ENCODE measurements at places on chromosomes 16 and 17.
A peak's percentile ranks its signal among the peaks of the same experiment; 100 is the strongest.

DNA sequence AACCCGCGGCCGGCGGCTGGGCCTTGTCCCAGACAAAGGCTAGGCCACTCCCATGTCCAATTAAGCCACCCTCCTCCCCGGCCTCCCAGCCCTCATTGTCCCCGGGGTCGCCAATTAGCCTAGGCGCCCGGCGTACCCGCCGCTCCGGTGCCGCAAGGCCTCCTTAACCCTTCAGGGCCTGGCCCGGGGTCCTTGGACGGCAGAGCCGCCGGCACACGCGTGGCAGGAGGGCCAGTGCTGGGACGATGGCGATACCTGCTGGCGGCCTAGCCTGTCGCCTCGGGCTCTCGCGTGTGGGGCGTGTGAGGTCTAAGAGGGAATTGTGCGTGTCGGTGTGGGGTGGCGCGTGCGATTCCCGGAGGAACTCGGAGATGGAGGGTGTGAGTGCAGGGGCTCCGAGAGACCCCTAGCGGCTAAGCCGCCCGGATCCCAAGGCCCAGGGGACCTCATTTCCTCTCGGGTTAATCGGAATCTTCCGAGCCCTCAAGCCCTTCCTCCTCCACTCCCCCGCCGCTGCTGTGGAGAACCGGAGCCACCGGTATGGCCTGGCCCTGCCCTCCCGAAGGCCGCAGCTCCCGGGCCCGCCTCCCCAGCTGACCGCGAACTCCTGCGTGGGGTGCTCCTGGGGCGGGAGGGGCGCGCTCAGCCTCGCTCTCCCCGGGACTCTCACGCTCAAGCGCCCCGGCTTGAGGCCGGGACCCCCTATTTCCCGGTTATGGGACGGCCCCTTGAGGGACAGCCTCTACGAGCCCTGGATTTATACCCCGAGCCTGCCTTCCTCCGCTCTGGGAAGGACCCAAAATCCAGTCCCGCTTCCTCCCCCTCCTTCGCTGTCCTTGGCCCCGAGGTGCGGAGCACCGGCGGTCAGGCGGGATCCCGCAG lies 11.9 kb downstream of the TBX2 start:
- no peak for DNase-seq

- DNase-seq, result peak; percentile 51
These were observed at the start of gene MVP for GRCh38 chr16:29820271-29820701. MVP (plus strand) TSS chr16:29820462; CDS start chr16:29830550, 10,088 bp downstream.

DNA sequence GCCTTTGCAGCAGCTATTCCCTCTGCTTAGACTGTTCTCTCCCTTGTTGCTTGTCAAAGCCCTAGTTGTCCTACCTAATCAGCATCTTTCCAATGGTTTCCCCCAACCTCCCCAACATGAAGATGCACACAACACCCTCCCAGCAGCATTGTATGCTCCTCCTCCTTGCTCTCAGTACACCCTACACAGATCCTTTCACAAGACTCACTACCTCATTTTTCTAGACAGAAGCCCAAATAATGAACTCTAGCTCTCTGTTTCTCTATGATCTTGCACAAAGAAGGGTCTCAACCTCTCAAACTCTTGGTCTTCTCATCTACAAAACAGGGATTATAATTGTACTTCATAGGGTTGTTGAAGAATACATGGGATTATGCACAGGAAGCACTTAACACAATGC lies 19.4 kb downstream of the PSME3IP1 start:
- no peak for DNase-seq

DNA sequence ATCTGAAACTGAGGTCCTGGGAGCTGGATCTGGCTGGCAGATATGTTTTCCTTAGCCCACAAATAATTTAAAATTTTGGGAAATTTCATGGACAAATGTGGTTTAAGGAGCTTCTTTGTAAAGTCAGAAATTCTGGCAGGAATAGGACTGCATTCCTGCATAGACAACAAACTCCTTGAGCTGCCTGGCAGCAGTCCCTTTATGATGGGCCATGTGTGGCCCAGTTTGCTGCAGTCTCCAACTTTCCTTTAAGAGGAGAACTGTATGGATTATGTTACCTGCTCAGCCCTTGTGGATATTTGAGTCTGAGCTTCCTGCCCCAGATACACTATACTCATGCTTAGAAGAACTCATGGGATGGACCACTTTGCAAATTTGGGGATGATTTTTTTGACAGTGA lies 48.5 kb upstream of the HS3ST2 start:
- DNase-seq, result no peak

- peak; percentile 71 for DNase-seq
These were observed 791 bp upstream of the SUPT4H1 start for GRCh38 chr17:58352596-58353388.

DNA sequence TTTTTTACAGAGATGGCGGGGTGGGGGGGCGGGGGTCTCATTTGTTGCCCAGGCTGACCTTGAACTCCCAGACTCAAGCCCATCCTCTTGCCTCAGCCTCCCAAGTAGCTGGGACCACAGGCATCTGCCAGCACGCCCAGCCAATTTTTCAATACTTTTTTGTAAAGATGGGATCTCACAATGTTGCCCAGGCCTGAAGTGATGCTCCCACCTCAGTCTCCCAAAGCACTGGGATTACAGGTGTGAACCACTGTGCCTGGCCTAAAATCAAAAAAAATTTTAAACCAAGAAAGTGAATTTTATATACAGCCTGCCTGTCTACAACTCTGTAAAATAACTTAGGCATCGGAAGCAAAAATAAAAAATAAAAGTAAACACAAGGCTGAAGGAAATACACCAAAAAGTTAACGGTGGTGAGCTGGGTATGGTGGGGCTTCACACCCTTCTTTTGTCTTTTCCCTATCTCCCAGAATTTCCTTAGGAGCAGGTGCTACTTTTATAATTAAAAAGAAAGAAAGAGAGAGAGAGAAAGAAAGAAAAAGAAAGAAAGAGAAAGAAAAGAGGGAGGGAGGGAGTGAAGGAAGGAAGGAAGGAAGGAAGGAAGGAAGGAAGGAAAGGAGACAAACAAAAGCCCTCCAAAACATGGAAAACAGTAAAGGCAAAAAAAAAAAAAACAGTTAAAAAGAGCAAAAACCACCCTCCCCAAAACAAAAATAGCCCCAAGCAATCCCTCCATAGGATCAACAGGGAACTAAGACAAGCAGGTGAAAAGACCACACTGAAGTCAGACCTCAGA lies 51.4 kb downstream of the TBC1D16 start:
- DNase-seq, result no peak

DNA sequence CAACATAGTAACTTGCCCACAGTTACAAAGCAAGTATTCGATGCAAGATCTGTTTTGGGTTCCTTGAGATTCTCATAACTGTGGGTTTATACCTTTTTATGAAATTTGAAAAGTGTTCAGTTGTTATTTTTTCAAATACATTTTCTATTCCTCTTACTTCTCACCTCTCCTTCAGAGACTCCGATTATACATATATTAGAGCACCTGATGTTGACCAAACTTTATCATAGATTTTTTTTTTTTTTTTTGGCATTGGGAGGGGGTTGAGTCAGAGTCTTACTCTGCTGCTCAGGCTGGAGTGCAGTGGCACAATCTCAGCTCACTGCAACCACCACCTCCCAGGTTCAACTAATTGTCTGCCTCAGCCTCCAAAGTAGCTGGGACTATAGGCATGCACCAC lies 51.3 kb upstream of the RBBP6 start:
- no peak for DNase-seq

DNA sequence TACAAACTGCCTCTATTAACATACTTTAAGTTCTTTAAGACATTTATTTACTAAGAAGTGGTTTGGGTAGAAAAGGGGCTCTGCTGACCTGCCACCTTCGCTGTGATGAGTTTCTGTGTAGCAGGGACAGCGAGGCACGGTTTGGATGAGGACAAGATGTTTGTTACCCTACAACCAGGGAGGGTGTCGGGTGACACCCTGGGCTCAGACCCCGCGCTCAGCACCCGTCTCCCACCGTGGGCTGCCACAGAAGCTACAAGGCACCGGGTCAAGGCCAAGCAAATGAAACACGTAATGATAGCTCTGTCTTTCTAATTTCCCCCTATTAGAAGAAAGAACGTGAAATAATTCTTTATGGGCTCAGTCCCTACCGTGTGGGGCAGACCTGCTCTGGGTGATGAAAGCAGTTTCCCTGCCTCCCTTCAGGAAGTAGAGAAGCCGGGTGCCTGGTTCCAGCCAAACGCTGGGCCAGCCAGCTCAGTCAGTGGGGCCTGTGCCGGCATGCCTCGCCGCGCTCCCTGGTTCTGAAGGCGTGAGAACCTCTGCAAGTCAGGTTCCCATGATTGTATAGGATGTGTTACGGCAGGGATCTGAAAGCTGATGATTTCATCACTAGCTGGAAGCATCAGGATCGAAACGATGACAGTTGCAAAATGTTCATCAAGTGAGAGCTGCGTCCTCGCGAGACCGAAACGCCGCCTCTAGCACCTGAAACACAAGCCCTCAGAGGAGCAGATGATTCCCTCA lies 3.9 kb downstream of the ZNF750 start:
- no peak for DNase-seq

GRCh38 chr16:57579361-57579665 lies 36.9 kb downstream of the ADGRG5 start:
- DNase-seq, result no peak

- DNase-seq, result no peak
These were observed 3.0 kb downstream of the KRT31 start for GRCh38 chr17:41394254-41394996.

DNA sequence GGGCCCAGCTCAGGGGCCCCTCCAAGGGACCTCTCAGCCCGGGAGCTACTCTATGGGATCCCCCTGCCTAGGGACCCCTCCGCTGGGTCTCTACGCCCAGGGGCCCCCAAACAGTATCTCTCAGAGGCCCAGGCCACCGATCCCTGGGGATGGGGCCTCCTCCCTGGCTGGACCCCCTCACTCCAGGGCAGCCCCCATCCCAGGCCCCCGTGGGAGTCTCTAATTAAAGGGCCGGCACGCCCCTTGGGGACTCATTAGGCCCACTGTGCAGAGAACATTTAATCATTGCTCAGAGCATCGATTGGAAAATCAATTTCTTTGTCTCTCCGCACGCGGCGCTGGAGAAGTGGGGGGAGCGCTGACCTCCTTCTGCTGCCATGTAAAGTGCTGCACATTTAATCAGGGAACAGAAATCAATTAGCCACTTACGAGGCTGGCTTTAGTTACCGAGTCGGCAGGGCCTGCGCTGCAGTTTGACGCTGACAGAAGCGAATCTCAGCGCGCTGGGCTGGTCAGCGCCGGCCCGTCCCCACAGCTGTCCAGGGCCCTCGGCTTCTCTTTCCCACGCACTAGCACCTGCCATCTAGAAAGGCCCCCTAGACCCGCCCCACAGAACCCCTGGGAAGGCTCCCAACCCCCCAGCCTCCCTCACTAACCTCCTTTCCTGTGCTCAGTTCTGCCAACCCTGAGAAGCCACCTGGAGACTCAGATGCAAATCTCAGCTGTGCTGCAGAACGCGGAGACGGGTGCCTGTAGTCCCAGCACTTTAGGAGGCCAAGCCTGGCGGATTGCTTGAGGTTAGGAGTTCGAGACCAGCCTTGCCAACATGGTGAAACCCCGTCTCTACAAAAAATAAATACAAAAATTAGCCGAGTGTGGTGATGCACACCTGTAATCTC lies 20.2 kb upstream of the C1QL1 start:
- DNase-seq, result no peak

GRCh38 chr17:44677136-44677535 lies 12.4 kb downstream of the CCDC43 start:
- DNase-seq, result no peak

DNA sequence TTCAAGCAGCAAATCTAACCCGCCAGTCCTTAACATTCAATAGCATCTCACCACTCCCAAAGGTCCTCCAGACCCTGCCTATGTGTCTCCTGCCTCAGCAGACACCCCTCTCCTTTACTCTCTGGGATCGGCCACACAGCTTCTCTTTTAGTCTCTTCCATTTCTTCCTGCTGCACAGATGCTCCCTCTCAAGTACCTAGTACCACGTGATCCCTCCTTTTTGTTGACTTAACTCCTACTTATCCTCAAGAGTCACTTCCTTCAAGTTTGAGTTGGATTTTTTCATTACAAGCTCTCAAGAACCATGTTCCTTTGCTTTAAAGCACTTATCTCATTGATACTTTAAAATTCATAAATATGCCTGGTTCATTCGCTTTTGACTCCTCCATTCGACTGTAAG lies 24.9 kb downstream of the AMFR start:
- no peak for DNase-seq

DNA sequence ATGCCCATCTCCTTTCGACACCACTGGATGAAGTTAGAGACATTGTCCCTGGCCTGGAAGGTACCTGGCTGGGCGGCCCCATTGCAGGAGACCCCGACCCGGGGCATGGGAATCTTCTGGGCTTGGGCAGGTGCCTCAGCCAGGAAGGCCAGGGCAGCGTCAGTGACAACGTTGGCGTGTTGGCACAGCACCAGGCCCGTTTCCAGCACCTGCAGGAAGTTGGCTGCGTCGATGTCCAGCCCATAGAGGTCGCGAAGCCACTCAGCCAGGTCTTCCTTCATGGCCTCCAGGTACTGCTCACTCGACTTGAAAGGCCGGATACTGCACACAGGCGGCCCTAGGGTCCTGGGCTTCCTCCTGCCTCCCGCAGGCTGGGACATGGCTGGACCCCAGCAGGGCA lies 568 bp downstream of the GAS2L2 start:
- no peak for DNase-seq

- DNase-seq, result no peak
These were observed 3.4 kb upstream of the ZNF423 start for GRCh38 chr16:49859125-49859811.

DNA sequence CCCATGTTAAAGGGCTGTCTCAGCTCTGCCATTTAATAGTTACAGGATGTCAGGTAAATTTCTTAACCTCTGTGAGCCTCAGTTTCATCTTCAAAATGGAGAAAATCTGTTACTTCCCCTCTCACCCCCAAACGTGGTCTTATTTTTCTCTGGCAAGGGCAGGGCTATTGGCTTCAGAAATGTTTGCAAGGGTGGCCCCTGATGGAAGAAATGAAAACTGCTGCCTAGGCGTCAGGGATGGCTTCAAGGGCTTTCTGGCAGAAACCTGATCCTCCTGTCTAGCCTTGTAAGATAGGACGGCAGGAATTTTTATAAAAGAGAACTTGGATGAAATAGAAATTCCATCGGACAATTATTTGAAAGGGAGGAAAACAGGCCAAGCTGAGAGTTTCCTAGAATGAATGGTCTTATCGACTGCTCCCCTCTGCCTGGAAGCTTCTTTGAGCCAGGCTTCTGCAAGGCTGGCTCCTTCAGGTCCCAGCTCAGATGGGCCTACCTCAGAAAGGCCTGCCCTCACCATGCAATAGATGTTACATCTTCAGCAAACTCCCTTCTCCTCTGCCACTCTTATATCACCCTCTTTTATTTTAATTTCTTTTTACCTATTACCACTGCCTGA lies 43.0 kb upstream of the TANGO6 start:
- peak; percentile 83 for DNase-seq

DNA sequence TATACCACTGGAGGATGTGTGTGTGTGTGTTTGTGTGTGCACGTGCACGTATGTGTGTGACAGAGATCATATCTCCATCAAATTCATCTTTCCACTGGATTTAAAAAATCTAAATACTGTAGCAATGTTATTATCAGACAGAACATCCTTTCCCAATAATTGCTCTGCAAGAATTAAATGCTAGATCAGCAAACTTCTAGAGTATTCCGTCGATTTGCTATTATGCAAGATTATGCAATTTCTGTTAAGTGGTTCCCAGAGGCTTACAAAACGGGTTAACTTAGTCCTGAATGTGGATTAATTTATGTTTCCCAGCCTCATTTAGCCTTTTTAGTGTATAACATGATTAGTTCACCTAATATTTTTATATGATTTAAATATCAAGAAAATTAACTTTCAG lies 44.5 kb upstream of the CNTNAP4 start:
- DNase-seq, result no peak
